CD4-positive, alpha-beta memory T cell (primary cell): ENCODE measurements at places on chromosomes 16 and 17. TPM values are rescaled to one million over a fixed set of nuclear protein-coding genes. Genes with fewer than 3 reads are reported as not detected.

- H3K27ac ChIP-seq: no peak overlapping the region
- no peaks in the 10 kb centered on the region for H3K36me3 ChIP-seq
- H3K4me1 ChIP-seq: peaks cover 18% of the 10 kb centered on the region
- H3K27me3 ChIP-seq: no peaks in the 10 kb centered on the region
- no peak overlapping the region for H3K4me3 ChIP-seq
These were observed 42.6 kb downstream of the RAB11FIP4 start for GRCh38 chr17:31433811-31434726.

- H3K27ac ChIP-seq: no peak overlapping the region
- no peak for DNase-seq
- H3K36me3 ChIP-seq: no peaks in the 10 kb centered on the region
- H3K27me3 ChIP-seq: no peaks in the 10 kb centered on the region
These were observed 202.5 kb downstream of the ZFHX3 start for GRCh38 chr16:72845322-72846020.

DNA sequence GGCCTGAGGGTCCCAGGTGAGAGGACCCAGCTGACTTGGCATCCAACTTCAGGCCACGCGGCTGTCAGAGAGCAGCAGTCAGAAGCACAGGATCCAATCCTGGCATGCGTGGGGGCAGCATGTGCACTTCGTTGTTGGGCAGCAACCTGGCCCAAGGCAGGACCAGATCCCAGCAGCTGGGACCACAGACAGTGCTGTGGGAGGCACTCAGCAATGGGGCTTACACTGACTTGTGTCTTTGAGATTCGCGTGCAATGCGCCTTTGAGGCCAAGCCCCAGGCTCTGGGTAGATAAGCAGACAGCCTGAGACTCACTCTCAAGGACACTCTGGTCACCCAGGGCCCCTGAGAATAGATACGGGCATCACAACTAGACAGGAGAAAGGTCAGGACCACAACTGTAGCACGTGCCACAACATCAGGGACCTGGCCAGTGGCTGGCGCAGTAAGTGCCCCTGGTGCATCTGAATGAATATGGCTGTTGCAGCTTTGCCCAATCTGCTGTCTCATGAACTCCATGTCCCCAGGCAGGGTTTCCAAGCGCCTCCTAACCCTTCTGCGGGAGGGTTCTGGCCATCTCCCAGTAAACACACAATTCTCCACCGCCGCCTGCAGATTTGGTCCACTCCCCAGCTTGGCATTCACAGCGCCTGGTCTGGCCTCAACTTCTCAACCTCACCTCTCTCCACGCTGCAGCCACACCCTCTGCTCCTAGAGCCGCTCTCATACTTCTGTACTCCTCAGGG lies 3.2 kb downstream of the PAM16 start:
- DNase-seq: no peak
- peaks cover 27% of the 10 kb centered on the region for H3K4me1 ChIP-seq
- H3K36me3 ChIP-seq: no peaks in the 10 kb centered on the region
- no peaks in the 10 kb centered on the region for H3K27me3 ChIP-seq
- no peak overlapping the region for H3K4me3 ChIP-seq

DNA sequence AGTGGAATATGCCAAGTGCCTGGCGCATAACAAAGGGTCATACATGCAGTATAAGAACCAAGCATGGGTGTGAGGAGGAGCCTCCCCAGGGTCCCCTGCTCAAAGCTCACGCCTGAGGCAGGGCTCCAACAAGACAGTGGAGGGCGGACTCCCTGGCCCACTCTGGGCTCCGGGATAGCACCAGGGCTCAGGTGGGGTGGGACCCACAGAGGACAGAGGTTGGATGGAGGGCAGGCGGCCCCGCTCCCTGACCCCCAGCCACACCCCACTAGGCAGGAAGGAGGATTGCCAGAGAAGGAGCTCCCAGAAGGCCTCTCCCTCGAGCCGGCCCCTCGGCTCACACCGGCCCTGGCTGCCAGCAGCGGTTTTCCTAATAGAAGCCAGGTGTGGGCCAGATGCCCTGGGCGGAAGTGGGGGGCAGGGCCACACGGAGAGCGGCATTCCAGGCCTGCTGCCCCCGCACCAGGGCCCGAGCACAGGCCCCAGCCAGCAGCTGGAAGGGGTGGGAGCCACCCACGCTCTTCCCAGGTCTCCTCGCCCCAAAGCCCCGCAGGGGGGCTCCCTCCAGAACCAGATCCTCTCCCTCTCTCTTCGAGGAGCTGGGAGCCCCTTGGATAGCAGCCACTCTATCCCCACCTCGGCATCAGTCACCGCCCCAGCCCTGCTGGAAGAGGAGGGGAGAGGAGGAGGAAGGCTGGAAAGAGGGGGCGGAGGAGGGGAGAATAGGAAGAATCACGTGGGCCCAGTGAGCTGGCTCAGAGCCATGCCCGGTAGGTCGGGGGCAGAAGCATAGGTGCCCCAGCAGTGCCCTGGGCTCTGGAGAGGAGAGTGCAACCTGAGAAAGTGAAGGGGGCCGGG lies 21.0 kb downstream of the VASN start:
- peaks cover 73% of the 10 kb centered on the region for H3K36me3 ChIP-seq
- no peaks in the 10 kb centered on the region for H3K27me3 ChIP-seq
- no peak for DNase-seq

- H3K4me3 ChIP-seq: no peak overlapping the region
- no peak overlapping the region for H3K27ac ChIP-seq
- no peaks in the 10 kb centered on the region for H3K36me3 ChIP-seq
- H3K27me3 ChIP-seq: no peaks in the 10 kb centered on the region
- no peak for DNase-seq
These were observed 114.3 kb upstream of the C16orf82 start for GRCh38 chr16:26952411-26952810.

DNA sequence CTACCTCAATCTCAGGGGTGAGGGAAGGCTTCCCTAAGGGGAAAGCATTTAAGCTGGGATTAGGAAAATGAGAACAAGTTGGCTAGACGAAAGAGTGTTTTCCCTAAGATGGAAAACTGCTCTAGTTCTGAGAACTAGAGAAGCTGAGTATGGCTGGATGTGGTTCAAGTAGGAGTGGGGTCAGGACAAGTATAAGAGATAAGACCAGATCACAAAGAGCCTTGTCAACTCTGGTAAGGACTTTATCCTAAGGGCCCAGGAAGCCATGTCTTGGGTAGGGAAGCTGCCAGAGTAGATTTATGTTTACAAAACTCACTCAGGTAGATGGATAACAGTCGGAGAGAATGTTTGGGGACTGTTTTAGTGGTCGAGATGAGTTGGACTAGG lies 1.7 kb downstream of the ANKS4B start:
- H3K36me3 ChIP-seq: no peaks in the 10 kb centered on the region
- no peak for DNase-seq
- no peaks in the 10 kb centered on the region for H3K4me1 ChIP-seq
- no peaks in the 10 kb centered on the region for H3K27me3 ChIP-seq
- H3K27ac ChIP-seq: no peak overlapping the region
- no peak overlapping the region for H3K4me3 ChIP-seq

GRCh38 chr17:40960144-40960543 lies 6.6 kb downstream of the KRT39 start:
- DNase-seq: no peak
- no peaks in the 10 kb centered on the region for H3K4me1 ChIP-seq
- no peak overlapping the region for H3K4me3 ChIP-seq
- no peaks in the 10 kb centered on the region for H3K36me3 ChIP-seq
- no peak overlapping the region for H3K27ac ChIP-seq

DNA sequence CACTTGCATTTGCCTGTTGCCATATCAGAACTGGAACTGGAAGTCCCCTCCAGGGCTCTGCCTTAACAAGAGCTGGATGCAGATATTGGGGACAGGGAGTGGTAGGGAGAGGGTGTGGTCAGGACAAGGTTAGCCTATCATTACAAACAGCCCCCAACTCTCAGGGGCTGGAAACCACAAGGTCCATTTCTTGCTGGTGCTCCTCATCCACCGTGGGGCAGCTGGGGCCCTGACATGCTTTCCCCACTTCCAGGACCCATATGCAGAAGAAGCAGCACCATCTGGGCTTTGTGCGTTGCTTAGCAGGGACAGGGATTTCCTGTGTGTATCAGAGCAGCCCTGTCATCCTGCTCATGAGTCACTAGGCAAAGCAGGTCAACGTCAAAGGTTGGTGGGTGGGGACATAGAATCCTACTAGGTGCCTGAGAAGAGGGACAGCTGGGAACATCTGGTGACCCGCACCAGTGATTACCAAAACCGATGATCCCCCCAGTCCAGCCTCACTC lies 26.9 kb downstream of the RGS9 start:
- H3K27ac ChIP-seq: no peak overlapping the region
- H3K27me3 ChIP-seq: no peaks in the 10 kb centered on the region
- peaks cover 11% of the 10 kb centered on the region for H3K4me1 ChIP-seq
- no peak overlapping the region for H3K4me3 ChIP-seq

- no peak overlapping the region for H3K4me3 ChIP-seq
- H3K27me3 ChIP-seq: no peaks in the 10 kb centered on the region
- H3K4me1 ChIP-seq: no peaks in the 10 kb centered on the region
- H3K27ac ChIP-seq: no peak overlapping the region
These were observed 24.7 kb upstream of the KIFC3 start for GRCh38 chr16:57826706-57827625.

DNA sequence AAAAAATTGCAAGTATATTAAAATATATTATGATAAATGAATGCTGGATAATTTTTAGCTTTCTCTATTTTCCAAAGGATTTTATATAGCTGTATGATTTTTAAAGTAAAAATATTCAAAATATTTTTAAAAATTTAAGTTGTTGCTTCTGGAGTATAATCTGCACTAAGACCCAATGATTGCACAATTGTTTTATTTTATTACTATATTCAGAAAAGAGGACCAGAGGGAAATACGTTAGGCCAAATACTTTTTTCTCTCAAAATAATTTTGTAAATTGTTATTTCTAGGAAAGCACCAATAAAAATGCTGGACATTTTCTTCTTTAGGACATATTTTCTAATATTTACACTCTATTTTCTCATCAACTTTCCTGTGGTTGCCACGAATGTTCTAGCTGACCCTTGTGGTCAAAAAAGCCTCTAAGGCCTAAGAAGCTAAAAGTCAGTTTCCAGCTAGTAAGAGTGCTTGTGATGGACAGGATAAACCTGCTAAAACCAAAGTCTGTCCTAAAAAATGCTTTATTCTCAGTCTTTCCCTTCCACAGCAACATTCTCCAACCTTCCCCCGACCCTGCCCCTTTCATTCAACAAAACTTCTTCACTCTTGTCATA lies 31.2 kb downstream of the MMD start:
- H3K27ac ChIP-seq: no peak overlapping the region
- DNase-seq: no peak
- H3K27me3 ChIP-seq: no peaks in the 10 kb centered on the region
- no peaks in the 10 kb centered on the region for H3K36me3 ChIP-seq

DNA sequence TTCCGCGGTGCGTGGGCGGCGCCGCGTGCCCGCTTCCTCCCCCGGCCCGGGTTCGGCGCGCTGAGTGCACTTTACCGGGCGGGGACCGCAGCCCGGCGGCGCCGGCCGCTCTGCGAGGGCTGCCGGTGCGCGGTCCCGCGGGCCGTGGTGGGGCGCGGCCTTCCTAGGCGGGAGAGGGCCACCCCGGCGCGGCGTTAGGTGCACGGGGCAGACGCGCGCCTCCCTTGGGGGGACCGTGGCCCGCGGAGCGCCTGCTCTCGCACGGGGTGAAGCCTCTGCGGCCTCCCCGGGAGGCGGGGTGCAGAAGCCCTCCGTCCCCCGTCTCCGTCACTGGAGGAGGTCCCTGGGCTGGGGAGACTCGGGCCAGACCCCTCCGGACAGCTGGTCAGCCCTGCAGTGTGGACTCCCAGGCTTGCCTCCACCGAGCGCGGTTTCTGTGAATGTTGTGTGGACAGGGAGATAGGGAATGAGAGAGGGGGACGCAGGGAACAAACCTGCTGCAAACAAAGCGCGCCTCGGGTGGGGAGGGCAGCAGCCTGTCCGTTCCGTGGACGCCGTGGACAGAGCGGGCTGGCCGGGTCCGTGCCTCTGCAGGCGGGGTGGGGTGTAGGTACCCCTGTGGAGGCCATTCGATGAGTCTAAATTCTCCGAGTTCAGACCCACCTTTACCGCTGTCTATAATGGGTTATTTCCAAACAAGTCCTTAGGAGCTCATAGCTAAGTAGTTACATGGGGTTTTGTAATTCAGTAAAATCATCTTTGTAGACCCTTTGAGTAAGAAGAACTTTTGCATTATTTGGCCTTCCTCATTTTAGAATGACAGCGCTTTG lies 721 bp downstream of the TBCD start:
- no peaks in the 10 kb centered on the region for H3K27me3 ChIP-seq
- peak overlapping the region; percentile 55 for H3K27ac ChIP-seq
- DNase-seq: no peak
- H3K4me3 ChIP-seq: peak overlapping the region; percentile 57
- H3K4me1 ChIP-seq: peaks cover 24% of the 10 kb centered on the region

DNA sequence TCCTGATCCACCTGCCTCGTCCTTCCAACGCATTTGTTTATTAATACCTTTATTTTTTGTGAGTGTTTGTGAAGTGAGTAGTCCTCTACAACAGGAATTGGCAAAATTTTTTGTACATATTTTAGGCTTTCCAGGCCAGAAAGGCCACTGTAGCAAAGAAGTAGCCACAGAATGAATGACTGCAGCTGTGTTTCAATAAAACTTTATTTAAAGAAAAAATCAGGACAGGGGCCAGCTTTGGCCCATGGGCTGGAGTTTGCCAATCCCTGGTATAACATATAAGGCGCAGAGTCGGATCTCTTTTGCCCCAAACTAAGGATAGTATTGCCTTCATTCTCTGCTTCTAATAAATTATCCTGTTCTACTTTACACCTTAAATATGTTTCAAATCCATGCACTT lies 198.0 kb upstream of the COX10 start:
- no peaks in the 10 kb centered on the region for H3K36me3 ChIP-seq
- H3K4me3 ChIP-seq: no peak overlapping the region
- H3K4me1 ChIP-seq: no peaks in the 10 kb centered on the region
- H3K27ac ChIP-seq: no peak overlapping the region
- no peaks in the 10 kb centered on the region for H3K27me3 ChIP-seq
- DNase-seq: no peak

The ZNF48 gene
- total RNA-seq: 16.7 TPM

The WNT3 gene
- total RNA-seq: not detected

The EFNB3 gene
- total RNA-seq: 0.09 TPM

The RAMP2 gene
- not detected for total RNA-seq

The ADORA2B gene
- total RNA-seq: 0.25 TPM

The CLDN7 gene
- total RNA-seq: 0.39 TPM

The SLC6A2 gene
- total RNA-seq: not detected

The CCL8 gene
- not detected for total RNA-seq
